ENCODE measurements at places on chromosomes 12 and 14. TPM values are rescaled to one million over a fixed set of nuclear protein-coding genes. Genes with fewer than 3 reads are reported as not detected.

The IQSEC3 gene
- total RNA-seq = not detected

The G2E3 gene
- 48.5 TPM for total RNA-seq

The CLEC6A gene
- total RNA-seq = not detected

The LAG3 gene
- 0.14 TPM for total RNA-seq

The FOXG1 gene
- 0.07 TPM for total RNA-seq

The UNG gene
- 37.8 TPM for total RNA-seq

The STAC3 gene
- not detected for total RNA-seq

The FZD10 gene
- not detected for total RNA-seq

The SLC38A4 gene
- 0.07 TPM for total RNA-seq

The TTC7B gene
- total RNA-seq = 62.5 TPM

The SCN8A gene
- total RNA-seq = 21.8 TPM

The HSPB8 gene
- 6.0 TPM for total RNA-seq

The SYT1 gene
- 1.1 TPM for total RNA-seq

The KLRG1 gene
- total RNA-seq = 12.6 TPM

The C12orf60 gene
- 1.6 TPM for total RNA-seq

The SVOP gene
- not detected for total RNA-seq

The ADCY4 gene
- 34.2 TPM for total RNA-seq

The KCNJ8 gene
- total RNA-seq = not detected

The C12orf56 gene
- total RNA-seq = under 0.01 TPM

The FAM186B gene
- total RNA-seq = 0.43 TPM

The KRT71 gene
- total RNA-seq = not detected

The GUCY2C gene
- total RNA-seq = not detected

The SLC39A2 gene
- not detected for total RNA-seq

The SLC25A21 gene
- 2.4 TPM for total RNA-seq

The TAS2R14 gene
- total RNA-seq = 6.8 TPM

The CMTM5 gene
- not detected for total RNA-seq

The MYO1H gene
- not detected for total RNA-seq

The IKZF4 gene
- 1.9 TPM for total RNA-seq

The GDF3 gene
- total RNA-seq = 0.65 TPM

The PYGL gene
- 126 TPM for total RNA-seq

The ANKLE2 gene
- total RNA-seq = 102 TPM

The SLC25A47 gene
- total RNA-seq = not detected

The USP5 gene
- total RNA-seq = 83.1 TPM

The KCNH3 gene
- total RNA-seq = 0.14 TPM

The R3HDM2 gene
- total RNA-seq = 21.4 TPM

The GARIN6 gene
- total RNA-seq = not detected

The PIANP gene
- 0.13 TPM for total RNA-seq

The KRT77 gene
- total RNA-seq = not detected

The TAS2R7 gene
- total RNA-seq = 0.14 TPM

The OR6C2 gene
- not detected for total RNA-seq

The KRT2 gene
- not detected for total RNA-seq

The EGLN3 gene
- total RNA-seq = 4.9 TPM

The RHOJ gene
- 241 TPM for total RNA-seq

The WNT1 gene
- total RNA-seq = not detected

The TRIM9 gene
- 0.43 TPM for total RNA-seq

The TAS2R20 gene
- total RNA-seq = 8.6 TPM

The ABCC9 gene
- 0.07 TPM for total RNA-seq
